ENCODE measurements at places on chromosomes 2 and 18.

GRCh38 chr2:9655441-9656269 lies 24.9 kb upstream of the YWHAQ start:
- no peak for DNase-seq

DNA sequence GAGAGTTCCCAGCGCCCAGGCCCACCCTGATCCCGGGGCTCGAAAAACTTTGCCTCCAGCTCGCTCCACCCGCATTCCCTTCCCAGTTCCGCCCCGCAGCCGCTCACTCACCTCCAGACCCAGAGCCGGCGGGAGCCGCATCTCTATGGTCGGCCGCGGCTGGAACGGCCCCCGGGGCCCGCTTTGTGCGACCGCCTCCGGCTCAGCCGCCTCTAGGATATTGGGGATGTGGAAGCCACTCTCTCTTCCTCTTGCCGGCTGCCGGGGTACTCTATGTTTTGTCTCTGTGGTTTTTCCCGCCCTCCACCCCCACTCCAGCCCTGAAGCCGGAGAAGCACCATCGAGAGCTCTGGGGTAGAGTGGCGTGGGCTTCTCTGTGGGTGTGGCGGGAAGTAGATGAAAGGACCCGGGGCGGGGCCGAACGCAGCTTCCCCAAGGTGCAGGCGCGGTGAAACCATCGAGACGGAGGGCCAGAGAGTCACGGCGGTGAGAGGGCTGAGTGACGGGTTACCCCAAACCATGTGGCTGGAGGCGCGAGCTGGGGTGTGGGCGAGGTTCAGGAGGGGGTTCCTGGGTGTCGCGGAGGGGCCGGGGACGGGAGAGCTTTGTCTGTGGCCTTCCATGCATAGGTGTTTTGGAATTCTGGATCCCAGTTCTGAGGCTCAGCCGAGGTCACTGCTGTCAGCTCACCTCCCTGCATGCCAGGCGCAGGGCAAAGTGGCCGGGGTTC lies at the start of the genes BCS1L and ZNF142:
Gene BCS1L, plus strand, starts transcription at position 426 of the 730 bp plus-strand sequence. CDS start 1,305 bp downstream, outside the sequence.
Gene ZNF142, minus strand, starts transcription at position 366 of the 730 bp plus-strand sequence. CDS start 3,194 bp downstream, outside the sequence.
- DNase-seq = peak; percentile 73

GRCh38 chr2:151946899-151947812 lies 118.9 kb upstream of the ARL5A start:
- no peak for DNase-seq

GRCh38 chr2:209208211-209208610 lies 215.6 kb upstream of the MAP2 start:
- DNase-seq = no peak

- no peak for DNase-seq
Measured at GRCh38 chr18:79952996-79953559, 1.6 kb upstream of the SLC66A2 start.

DNA sequence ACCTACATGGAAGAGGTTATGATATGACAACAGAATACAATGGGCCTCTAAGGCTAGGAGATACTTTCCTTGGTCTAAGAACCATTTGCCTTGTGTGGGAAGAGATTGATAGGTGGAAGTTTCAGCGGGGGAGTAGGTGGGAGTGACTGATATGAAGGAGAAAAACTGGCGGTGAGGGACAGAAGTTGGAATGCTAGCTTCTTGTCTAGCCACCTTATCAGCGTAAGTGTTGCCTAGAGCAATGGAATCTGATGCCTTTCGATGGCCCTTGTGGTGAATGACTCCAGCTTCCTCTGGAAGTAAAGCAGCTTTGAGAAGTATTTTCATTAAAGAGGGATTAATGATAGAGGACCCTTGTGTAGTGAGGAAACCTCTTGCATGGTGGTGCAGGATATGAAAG lies 121.3 kb upstream of the GULP1 start:
- DNase-seq = no peak

GRCh38 chr18:32974421-32975162 lies 201.8 kb upstream of the KLHL14 start:
- DNase-seq = no peak

- no peak for DNase-seq
Measured at GRCh38 chr18:8742387-8743361, 37.3 kb downstream of the MTCL1 start.

DNA sequence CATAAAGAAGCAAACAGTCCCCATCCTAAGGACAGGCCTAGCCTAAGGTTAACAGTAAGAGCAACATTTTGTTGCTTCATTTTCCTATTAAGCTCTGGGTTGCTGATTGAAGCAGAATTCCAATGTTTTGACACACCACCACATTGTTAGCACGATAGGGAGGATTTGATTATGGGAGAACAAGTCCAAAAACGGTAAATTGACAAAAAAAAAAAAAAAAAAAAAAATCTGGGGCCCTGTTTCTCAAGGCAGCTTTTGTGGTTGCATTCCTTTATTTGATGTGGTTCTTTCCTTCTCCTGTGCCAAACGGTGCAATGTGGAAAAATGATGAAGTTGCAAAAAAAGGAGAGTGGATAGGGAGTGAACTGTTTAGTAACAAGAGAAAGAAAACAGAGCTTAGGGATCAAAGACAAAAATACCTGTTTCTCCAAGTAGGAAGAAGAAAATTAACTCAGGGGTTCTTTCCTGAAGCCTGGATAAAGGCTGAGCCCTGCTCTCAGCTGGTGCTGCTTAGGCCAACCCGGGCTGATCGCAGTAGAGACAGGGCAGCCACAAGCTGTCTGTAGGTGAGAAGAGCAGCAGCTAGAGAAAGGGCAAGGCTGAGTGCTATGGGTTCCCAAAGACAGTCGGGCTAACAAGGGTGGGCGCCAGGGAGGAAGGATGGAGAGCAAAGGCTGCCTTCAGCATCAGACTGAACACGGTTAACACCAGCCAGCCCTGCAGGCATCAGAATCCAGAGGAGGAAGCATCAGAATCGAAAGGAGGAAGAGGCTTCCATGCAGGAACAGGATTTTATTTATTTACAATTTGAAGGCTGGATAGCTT lies 167.8 kb upstream of the FOSL2 start:
- DNase-seq = peak; percentile 78

- no peak for DNase-seq
Measured at GRCh38 chr2:53517406-53517805, 250.2 kb upstream of the CHAC2 start.

- no peak for DNase-seq
Measured at GRCh38 chr2:142991295-142991694, 113.8 kb downstream of the KYNU start.

- DNase-seq = no peak
Measured at GRCh38 chr2:118642501-118642900, 204.9 kb downstream of the EN1 start.

- no peak for DNase-seq
Measured at GRCh38 chr18:10259901-10260300, 194.5 kb upstream of the APCDD1 start.

DNA sequence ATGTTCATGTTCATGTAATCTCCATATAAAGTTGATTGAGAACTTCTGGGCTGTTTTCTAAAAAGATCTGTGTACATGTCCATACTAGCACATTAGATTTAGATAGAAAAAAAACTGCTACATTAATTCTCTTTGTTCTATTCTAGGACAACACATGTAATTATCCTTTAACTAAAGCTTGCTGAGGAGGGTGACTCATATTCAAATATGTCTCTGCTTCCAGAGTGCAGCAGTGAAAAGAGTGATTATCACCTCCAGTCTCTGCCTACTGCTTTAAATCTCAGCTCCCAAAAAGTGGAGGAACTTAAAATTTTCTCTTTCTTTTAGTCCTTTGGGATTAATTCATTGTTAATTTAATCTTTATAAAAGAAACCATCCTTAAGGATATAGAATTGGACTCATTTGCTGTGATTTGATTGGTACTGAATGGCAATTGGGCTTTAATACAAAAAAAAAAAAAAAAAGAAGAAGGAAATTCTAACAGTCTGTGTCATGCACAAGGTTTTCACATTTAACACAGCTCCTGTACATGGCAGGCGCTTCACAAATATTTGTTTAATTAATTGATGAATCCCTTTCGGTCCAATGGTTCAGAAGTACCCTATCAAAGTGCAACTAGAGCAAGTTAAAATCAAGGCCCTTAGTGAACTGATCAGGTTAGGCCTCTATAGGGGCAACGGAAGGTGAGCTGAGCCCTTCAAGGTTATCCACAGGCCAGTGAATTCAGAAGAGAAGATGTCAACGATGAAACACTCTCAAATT lies 214.0 kb upstream of the KCNJ3 start:
- no peak for DNase-seq

GRCh38 chr2:86010083-86010482 lies 95.6 kb downstream of the POLR1A start:
- DNase-seq = no peak

DNA sequence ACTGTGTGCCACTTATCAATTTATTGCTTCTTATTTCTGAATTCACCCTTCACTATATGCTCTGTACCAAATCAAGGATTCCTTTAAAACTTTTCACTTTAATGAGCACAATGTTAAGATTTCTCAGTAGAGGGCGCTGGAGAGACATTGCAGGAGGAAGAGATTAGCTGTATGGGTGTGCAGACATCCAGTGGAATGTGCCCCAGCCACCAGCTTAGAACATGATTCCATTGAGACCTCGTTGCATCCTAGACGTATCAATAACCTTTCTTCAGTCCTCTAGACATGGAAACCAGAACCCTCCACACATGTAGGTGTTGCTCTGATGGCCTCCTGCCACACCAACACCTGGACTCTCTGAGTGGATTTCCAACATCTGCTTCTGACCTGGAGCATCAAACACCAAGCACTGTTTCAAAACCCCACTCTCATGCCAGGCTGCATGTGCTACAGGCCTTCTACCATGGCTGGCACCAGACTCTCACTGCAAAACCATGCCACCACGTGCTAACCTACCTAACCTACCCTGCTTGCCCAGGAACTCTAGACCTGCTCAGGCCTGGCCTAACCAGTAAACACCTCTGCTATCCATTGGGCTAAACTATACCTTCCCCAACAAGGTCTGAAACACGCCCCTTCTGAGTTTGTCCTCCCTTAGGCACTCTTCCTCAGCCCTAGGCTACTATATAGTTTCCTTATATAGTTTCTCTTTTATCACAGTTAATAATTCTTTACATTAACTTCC lies 633.2 kb upstream of the PKDCC start:
- DNase-seq = peak; percentile 4

- no peak for DNase-seq
Measured at GRCh38 chr2:112566104-112566503, 18.3 kb upstream of the CHCHD5 start.
